ENCODE measurements at places on chromosomes 16 and 17. TPM values are rescaled to one million over a fixed set of nuclear protein-coding genes. Genes with fewer than 3 reads are reported as not detected.

Gene RDM1
- total RNA-seq, result not detected

Gene CIAPIN1
- total RNA-seq, result 25.8 TPM

Gene ZPBP2
- total RNA-seq, result not detected

DNA sequence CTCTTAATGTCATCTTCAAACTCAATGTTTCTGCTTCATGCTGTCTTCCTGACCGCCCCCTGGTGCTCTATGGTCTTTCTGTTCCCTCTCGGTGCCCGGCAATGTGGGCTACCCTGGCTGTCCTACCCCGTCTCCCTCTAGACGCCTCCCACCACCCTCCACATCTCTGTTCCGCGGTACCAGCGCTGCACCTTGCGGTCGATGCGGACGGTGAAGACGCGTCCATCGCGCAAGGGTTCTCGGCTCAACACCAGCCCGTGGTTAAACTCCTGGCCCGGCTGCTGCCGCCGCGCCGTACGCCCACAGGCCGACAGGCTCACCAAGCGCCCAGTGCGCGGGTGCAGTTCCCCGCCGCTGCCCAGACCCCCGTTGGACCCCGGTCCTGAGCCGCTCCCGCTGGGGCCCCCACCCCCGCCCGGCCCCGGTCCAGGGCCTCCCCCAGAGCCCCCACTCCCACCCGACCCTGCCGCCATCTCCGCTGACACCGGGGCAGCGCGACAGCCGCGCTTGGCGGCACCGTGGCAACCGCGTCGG is at the start of gene NEURL4:
TSS of gene NEURL4 (minus strand) at position 496 of the 534 bp plus-strand sequence. CDS start at position 473, 23 bp downstream.
- no peak for DNase-seq

- no peak for DNase-seq
Observed at GRCh38 chr17:73695035-73695738, 50.9 kb upstream of the SDK2 start.

DNA sequence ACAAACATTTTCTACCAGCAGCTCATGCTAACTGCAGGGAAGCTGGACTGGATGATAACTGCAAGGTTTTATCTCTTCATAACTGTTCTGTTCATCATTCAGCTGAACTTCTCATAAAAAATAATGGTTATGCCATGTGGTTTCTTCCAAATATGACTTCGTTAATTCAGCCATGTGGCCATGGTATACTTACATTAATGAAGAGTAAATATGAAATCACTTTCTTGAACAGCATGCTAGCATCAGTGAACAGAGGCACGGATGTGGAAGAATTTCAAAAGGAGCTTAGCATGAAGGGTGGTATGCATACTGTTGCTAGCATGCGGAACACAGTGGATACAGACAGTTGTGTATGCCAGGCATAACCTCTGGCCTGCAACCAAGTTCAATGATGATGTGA is 1417.0 kb upstream of the CDH8 start:
- no peak for DNase-seq

GRCh38 chr17:80195671-80196529 is 24.2 kb downstream of the SGSH start:
- DNase-seq, result no peak

DNA sequence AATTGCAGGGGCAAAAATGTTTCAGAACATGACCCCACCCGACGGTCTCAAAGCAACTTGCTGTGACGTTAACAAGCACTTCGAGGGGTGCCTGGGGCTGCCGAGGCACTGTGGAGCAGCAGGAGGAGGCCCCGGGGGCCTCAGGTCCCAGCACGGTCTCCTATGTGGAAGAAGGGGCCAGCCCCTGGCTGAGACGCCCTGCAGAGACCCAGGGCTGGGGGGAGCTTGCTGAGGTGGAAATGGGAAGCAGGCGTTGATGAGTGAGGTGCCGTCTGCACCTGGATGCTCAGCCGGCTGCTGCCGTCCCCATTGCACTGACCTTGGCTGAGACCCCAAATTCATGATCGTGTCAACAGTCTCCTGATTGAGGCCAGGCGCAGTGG is 46.5 kb downstream of the NT5M start:
- no peak for DNase-seq

GRCh38 chr16:74725651-74726455 is 25.2 kb upstream of the MLKL start:
- no peak for DNase-seq
